ENCODE measurements at places on chromosomes 1 and 21.

DNA sequence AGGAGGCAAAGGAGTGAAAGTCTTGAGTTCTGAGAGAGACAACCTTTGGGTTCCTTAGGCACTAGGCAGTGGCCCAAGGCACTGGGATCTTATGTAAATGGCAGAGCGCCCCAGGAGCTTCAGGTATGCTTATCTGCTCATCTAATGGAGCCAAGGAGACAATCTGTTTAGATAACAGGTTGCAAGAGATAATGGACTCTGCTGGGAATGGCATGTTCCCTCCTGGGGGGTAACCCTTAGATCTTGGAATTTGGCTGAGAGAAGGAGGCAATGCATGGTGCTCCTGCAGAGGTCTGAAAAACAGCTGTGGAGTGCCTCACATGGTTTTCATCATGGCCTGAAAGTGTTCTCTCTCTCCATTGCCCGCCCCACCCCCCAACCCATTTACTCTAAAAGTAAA, 44.1 kb upstream of the WLS start:
- DNase-seq = no peak

- no peak for DNase-seq
Measured at GRCh38 chr1:240734001-240734400, 122.0 kb upstream of the GREM2 start.

- no peak for DNase-seq
Measured at GRCh38 chr1:202163281-202164270, 3.2 kb upstream of the PTPN7 start.

GRCh38 chr1:223714849-223715603, 2.7 kb downstream of the CAPN2 start:
- no peak for DNase-seq

DNA sequence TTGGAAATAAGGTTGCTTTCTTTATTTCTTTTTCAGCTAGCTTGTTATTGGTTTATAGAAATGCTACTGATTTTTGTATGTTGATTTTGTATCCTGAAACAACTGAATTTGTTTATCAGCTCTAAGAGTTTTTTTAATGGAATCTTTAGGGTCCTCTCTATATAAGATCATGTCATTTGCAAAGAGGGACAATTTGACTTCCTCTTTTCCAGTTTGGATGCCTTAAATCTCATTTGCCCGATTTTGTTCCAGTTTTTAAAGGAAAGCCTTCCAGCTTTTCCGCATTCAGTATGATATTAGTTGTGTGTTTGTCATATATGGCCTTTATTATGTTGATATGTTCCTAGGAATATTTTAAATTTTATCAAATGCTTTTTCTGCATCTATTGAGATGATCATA, 31.7 kb downstream of the SLC35A3 start:
- DNase-seq = no peak

DNA sequence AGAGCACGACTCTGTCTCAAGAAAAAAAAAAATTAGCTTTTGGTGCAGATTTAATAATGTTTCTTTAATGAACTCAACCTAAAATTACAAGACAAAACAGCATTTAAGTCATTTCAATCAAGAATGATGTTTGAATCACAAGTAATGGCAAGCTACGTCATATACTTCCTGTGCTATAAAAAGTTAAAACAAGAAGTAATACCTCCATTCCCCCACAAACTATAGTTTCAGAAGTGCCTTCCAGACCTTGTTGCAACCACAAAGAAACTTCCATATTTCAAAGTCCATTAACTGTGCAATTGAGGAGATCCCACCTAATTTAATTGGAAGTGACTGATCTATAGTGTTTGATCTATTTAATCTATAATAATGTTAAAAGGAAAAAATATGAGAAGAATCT, 15.1 kb downstream of the NRDC start:
- no peak for DNase-seq

DNA sequence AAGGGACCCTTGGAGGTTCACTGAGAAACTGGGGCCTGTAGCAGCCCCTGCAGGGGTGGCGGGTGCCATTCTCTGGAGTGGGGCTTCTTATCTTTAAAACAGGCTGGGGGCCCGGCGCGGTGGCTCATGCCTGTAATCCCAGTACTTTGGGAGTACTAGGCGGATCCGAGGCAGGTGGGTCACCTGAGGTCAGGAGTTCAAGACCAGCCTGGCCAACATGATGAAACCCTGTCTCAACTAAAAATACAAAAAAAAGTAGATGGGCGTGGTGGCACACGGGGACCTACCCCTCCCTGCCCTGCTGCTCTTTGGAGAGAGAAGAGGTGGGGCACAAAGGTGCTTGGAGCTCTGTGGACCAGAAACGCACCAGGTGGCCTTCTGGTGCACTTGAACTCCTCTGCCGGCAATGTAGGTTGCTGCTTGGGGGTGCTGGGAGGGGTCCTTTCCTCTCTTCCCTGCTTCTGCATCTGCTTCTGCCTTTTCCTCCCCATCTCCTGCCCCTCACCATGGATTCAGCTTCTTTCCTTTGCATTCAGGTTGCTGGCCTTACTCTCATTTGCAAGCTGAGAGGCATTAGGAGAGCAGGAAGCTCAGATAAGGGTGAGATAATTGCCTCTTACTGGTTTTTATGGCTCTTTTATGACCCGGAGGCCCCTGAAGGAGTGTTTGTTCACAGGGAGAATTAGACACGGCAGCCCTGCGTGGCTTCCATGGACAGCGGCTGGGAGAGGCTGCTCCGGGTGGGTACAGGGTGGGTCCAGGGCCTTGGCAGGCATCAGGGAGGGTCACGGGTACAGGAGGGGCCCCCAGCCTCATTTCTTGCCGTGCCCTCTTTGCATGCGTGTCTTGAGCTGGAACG, 57.4 kb downstream of the ARHGEF10L start:
- no peak for DNase-seq

- DNase-seq = no peak
Measured at GRCh38 chr21:45258466-45258865, 29.2 kb downstream of the POFUT2 start.

- no peak for DNase-seq
Measured at GRCh38 chr1:185338719-185339622, 21.9 kb upstream of the IVNS1ABP start.

- no peak for DNase-seq
Measured at GRCh38 chr1:104874044-104874443, 1124.3 kb downstream of the AMY1C start.

GRCh38 chr1:207397525-207397926, 56.6 kb upstream of the CR2 start:
- no peak for DNase-seq

DNA sequence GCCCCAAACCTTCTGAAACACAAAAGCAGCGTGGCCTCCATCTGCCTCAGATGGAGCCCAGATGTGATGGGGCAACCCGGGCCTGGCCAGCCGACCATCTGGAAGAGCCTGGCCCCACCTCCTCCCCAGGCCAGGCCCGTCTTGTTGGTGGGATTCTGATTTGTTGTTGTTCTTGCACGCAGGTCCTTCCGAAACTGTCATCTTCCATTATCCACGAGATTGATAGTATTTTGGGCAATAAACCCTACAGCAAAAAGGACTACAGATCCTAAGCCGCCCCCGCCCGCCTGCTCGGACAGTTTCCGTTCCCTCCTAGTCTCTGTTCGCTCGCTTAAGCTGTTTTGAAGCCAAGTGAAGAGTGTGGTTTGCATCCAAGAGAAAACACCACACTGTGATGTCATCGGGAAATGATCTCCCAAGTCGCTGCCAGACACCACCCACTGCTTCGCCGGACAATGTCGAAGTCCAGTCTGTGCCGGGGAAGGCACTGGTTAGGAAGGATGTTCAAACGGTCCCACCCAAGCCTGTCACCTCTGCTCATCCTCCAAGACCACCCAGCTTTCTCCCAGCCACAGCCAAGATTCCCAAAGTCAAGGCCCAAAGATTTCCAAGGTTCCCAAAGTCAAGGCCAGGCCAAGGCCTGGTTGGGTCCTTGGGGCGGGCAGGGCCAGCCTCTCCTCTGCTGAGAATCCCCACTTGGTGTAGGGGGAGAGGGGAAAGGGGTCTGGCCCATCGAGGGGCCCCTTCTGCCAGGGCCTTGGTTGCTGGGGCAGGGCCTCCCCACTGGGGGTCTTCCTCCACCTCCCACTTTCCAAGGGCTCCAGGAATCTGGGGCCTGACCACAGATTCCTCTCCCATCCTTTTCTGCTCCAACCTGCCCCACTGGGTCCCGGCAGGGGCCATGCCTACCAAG, 52.9 kb downstream of the KCNAB2 start:
- no peak for DNase-seq

DNA sequence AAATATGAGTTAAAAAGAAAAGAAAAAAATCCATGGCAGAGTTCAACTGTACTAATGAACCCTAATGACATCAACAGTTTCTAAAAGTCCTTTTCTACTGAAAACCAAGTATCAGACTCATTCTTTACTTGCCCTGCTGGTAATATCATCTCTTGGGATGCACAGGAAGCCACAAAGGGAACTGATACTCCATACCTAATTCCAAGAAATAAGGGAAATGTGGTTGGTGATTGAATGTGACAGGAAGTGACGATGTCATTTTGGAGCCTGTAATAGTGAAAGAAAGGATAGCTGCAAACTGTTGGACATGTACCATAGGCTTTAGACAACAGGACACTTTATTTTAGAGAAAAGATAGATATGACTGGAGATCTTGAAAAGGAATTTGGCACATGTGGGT, 98.7 kb upstream of the VAV3 start:
- DNase-seq = no peak

DNA sequence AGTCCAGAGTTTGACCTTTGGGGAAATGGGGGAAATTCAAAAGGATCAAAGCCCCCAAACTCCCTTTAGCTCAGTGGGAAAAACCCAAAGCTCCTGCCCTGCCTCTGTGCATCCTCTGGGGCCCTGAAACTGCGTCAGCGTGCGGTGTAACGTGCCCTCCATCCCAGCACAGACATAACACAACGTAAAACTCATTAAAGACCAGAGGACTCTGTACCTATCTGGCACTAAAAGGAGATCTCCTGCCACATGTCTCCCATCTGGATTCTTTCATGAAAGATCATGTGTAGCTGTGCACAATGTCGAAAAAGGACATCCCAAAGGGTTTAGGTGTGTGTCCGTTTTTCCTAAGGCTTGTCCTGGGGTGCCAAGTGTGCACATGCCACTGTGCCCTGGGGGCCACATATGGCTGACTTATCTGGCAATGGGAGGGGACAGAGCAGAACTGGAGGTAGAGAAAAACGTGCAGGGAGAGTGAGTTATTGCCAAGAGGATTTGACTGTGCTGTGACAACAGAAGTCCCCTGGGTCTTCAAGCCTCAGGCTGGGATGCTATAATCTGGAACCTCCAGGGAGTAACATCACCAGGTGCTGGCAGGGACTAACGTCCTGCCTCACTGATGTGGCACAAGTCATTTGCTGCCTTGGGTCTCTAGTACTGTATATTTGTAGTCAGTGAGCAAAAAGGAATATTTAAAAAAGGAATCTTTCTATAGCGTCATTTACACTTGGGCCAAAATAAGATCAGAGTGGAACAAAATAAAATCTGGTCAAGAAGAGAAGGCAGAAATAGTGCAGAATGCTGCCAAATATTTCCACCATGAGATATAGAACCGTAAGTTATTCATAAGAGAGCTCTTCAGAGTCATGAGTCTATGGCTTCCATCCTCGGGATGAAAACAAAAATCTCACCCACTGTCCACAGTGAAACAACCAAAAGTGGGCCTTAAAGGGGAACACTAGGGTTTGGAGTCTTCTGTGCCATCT, 52.3 kb downstream of the ITPKB start:
- no peak for DNase-seq

- no peak for DNase-seq
Measured at GRCh38 chr1:93598396-93598795, 83.2 kb downstream of the BCAR3 start.

- no peak for DNase-seq
Measured at GRCh38 chr21:14120091-14120734, 90.5 kb downstream of the LIPI start.

- no peak for DNase-seq
Measured at GRCh38 chr21:45403825-45404729, 888 bp upstream of the COL18A1 start.

GRCh38 chr1:70707214-70707613, 296.1 kb downstream of the CTH start:
- DNase-seq = no peak

DNA sequence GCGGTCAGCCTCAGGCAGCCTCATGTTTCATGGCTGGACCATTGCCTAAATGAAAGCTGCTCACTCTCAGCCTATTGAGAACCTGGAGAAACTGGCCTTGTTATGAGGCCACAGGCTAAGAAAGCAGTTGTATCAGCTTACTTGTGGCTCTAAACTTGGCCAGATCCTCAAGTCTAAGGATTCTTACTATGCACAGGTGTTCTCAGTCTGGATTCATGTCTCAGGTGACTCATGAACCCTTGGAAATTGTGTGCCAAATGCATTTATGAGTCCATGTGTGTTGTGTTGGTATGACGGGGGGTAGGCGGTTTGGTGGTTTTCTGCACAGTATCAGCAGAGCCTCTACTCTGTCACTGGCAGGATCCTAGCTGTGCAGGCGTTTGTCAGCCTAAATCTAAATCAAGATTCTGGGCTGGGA, 90.4 kb downstream of the ROR1 start:
- no peak for DNase-seq

DNA sequence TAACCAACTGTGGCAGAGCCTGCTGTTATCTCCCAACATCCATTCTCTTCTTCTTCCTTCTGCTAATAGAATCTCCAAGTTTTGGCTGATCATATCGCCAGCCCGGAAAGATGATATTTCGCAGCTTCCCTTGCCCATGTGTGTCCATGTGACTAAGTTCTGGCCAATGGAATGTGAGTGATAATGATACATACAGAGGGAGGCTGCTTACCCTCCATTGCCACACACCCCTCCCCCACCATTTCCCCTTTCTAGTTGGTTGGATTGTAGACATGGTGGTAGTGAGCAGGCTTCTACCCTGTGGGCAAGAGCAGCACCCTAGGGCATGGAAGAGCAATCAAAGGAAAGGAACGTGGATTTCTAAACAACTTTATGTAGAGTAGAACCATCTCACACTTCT, 48.8 kb downstream of the SLC9C2 start:
- DNase-seq = no peak

DNA sequence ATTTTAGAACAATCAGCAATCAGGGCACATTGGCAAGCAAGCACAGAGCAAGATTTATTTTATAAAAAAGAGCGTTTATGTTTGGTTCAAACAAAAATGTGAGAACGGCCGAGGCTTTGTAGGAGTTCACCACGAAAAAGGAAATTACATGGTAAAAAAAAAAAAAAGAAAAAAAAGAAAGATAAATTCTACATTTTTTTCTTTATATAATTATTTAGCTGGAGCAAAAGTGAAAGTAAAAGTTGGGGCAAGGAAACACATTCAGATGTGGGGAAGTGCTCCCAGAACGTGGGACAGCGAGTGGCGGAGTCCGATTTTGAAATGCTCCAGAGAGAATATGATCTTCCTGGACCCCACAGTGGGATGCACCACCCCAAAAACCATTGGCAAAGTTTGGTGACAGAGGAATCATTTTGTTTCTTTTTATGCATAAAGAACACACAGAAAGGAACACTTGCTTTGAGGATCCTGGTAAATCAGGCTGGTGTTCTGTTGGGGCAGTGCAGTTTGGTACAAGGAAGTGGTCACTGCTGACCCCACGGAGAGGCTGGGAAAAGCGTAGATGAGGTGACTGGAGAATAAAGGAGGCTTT, 16.3 kb upstream of the ATP5PO start:
- DNase-seq = no peak

- DNase-seq = no peak
Measured at GRCh38 chr1:68370101-68370915, 79.4 kb downstream of the RPE65 start.
